ELF-1 (cell line): ENCODE measurements at places on chromosomes 6 and 20.

DNA sequence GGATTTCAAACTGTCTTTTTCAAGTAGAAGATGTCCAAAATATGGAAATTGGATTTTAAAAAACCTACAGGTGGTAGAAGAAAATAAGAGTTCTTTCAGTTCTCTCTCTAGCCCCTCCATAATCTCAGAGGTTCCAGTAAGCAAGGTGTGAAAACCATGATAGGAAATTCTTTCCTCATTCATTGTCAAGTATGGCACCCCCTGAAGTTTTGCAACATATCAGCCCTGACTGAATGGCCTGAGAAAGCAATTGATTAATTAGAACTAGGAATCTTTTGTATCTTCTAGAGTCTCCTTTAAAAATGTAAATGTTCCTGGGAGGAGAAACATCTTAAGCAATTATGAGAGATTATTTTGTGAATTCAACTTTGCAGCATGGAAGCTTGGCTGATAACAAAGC lies 198.7 kb upstream of the STXBP5 start:
- DNase-seq = no peak

- DNase-seq = no peak
These were observed 2.4 kb downstream of the BAK1 start for GRCh38 chr6:33577718-33578117.

DNA sequence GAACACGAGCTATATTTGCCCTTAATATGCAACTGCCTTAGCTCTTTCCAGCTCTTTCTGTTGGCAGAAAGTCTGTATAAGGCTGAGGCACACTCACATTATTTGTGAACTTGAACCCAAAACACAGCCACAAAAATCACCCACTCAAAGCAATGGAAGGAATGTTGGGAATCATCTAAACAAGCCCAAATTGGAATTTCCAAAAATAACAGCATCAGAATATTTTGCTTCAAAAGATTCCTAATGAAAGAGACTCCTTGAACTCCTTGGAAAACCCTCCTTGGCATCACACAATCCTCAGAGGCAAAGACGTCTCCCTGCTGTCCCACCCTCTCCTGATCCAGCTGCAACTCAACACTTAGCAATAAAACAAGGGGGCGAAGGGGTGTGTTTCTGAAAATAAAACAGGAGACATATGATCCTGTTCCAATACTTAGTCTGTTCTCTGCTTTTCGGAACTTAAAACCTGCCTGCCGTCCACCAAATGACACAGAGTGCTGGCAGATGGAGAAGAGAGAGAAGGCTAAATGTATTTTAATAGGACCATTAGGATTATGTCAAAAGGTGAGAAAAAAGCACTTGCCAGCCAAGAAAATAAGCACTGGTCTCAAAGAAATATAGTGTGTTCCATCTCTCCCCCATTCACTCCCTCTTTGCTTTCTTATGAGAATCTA lies 320.7 kb upstream of the JARID2 start:
- no peak for DNase-seq

DNA sequence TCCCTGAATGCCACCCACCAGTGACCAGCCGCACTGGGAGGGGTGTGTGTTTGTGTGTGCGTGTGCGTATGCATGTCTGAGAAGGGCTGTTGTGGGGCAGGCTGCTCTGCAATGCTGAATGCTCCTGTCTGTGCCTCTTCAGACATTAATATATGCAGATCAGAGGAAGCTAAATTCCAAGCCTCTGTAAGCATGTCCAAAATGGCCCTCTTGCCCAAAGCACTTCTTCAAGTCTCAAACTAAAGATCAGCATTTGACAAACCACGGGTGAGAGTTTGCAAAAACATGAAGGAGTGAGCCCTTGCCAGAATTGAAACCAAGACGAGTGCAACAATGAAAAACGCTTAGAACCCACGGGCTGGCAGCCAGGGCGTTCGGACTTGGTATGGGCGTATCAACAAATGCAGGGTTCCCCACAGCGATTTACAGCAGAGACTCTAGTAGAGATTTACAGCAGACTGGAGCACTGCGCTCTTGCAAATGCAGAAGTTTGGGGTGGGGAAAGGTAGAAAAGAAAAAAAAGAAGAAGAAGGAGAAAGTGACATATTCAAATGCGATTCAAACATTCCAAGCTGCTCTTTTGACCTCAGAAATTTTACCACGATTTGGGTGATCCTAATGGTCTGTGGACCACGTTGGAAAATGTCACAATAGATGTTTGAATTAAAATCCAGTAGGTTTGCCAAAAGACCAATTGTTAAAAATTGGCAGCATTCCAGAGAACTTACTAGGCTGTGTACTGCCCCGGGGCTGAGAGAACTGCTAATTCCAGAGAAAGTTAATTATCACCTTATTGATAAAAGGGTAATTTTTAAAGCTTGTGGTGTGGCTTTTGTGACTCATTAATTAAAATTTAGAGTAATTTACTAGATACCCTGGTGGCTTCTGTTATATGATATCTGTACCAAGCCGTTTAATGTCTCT lies 3.5 kb downstream of the SCML4 start:
- DNase-seq = peak; percentile 50

GRCh38 chr20:16580147-16580546 lies 6.9 kb upstream of the KIF16B start:
- DNase-seq = peak; percentile 80
